ENCODE measurements at places on chromosomes 11 and 22. TPM values are rescaled to one million over a fixed set of nuclear protein-coding genes. Genes with fewer than 3 reads are reported as not detected.

DNA sequence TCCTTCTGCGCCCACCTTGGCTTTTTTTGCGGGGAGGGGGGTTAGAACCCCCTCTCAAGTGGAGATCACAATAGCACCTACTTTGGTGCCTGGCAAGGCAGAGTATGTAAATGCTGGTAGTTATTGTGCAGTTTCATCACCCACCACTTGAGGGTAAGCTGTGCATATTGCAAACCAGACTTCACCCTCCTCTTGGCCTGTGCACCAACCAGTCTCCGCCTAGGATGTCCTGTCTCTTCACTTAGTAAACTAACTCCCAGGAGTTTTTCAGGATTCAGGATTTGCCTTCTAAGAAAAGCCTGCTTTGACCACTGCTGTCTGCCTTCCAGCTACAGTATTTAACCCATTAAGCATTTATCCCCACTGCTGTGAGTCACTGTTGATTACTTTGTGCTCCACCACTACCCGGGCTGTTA is 2.0 kb upstream of the UBXN1 start:
- DNase-seq = peak; percentile 54

Gene CABP4
- polyA plus RNA-seq = 0.44 TPM

Gene MS4A12
- polyA plus RNA-seq = not detected

Gene RFPL1
- not detected for polyA plus RNA-seq

GRCh38 chr11:86669424-86669823 is 3.0 kb downstream of the ME3 start:
- DNase-seq = no peak

DNA sequence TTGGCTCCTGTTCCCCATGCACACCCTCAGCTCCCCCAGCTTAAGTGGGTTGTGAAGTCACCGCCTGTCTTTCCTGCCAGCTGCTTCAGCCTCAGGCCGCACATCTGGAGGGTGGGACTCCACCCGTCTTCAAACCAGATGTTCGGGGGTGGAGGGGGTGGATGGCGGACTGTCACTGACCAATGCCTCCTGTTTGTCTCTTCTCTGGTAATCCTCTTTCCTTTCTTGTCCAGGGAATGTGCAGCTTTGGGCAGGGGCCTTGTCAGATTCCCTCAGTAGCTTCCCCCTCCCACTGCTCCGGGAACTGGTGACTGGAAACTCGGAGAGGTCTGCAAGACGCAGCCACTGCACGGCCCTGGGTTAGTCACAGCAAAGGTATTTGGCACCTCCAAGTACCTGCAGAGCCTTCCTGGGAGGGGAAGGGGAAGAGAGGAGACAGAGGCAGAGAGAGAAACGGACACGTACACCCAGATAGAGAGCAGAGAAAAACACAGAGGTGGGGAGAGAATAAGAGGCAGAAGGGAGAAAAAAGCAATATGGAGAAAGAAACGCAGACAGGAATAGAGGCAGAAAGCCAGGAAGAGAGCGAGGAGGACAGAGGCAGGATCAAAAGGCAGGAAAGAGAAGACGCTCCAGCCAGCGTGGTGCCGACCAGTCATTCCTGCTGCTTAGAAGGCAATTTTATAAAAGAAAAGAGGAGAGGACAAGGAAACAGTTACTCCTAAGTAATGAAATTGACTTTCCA is 56.1 kb upstream of the TIMP3 start:
- peak; percentile 83 for DNase-seq

Gene SMIM35
- not detected for polyA plus RNA-seq

Gene BLID
- polyA plus RNA-seq = not detected

- peak; percentile 58 for DNase-seq
Measured at GRCh38 chr22:28505416-28506149, 174.1 kb downstream of the TTC28 start.

- DNase-seq = peak; percentile 29
Measured at GRCh38 chr22:50182176-50183081, 3.3 kb upstream of the TRABD start.

DNA sequence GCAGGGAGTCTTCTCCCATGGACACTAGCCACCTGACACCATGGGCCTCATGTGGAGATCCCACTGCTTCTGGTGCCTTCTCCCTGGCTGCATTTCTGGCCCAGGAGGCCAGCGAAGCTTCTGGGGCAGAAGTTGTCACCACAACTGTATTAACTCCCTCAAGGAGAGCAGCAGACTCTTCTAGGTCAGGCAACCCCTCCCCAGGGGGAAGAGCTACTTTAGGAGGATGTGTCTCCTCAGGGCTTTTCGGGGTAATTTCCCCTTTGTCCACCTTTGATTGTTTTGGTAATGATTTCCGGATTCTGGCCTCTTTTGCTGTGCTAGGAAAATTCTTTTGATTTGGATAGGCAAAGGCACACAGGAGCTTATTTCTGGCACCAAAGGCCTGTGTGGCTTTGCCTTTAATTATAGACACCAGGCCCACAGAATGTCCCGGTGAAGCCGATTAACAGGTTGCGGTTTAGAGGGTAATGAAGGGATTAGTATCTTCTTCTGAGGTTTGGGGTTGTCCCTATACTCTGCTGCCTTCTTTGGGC is 8.9 kb upstream of the UCP2 start:
- DNase-seq = no peak

Gene PGA3
- 0.21 TPM for polyA plus RNA-seq

DNA sequence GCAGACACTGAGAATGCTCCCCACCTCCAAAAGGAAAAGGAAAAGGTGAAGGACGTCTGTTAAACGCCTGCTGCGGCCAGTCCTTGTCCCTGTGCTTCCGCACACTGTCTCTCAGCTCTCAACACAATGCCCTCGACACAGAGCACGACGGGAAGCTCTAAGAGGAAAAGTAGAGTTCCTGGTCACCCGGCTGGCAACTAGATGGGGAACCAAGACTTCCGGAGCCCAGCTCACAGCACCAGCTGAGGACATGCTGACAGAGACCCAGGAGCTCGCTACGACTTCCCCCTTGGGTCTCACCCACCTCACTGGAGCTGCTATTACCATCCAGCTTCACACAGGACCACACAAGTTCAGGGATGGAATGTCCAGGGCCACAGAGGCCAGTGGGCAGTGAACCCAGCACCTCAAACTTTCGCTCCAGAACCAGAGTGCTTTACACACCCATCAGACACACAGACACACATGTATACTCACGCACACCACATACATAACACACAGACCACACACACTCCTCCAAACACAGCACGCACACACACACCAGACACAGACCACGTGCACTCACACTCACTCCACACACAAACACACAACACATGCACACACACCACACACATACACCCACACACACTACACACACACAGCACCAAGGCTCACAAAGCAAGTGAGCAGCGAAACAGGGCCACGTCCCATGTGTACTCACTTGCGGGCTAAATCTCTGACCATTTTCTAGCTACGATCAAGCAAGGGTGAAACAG is 9.6 kb downstream of the SULT4A1 start:
- peak; percentile 40 for DNase-seq

- DNase-seq = no peak
Measured at GRCh38 chr11:66725114-66725513, 3.9 kb downstream of the SPTBN2 start.

GRCh38 chr22:42743501-42743991 is 22.9 kb upstream of the A4GALT start:
- DNase-seq = peak; percentile 90

Gene COPB1
- 23.4 TPM for polyA plus RNA-seq

DNA sequence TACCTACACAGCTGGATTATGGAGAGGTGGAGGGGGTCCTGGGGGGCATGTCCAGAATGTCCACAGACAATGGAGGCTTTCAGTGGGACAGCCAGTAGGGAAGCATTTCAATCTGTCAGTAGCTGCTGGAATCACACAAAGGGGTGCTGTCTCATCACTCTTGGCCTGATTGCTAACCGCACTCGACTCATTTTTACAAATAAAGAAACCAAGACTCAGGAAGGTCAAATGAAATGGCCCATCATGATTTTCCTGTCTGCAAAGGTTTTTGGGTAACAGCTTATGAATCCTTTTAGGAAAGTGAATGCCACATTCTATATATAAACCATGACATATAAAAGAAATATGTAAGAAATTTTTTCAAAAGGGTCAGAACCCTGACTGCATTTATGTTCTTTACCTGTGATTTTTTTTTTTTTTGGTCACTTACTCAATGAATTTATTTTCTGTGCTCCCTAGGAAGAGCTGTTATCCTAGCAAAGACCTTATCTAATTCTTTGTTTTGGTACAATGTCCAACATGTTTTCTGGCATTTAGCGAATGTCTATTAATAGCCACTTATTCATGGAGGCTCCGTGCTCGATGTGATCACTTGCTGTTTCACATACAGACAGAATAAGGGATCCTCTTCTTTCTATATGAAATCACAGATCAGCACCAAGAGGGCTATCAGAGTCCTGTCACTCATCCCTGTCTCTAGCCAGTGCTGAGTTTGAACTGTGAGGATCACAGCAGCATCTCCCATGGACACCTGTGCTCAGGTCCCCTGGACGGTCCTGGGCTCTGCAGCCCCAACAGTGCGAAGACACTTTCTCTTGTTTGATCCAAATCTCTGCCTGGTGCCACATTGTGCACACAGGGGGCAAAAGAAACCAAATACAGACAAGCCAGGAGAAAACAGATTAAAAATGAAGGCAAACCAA is 979.7 kb downstream of the NTM start:
- no peak for DNase-seq

- no peak for DNase-seq
Measured at GRCh38 chr11:33770236-33770635, 4.1 kb downstream of the FBXO3 start.

DNA sequence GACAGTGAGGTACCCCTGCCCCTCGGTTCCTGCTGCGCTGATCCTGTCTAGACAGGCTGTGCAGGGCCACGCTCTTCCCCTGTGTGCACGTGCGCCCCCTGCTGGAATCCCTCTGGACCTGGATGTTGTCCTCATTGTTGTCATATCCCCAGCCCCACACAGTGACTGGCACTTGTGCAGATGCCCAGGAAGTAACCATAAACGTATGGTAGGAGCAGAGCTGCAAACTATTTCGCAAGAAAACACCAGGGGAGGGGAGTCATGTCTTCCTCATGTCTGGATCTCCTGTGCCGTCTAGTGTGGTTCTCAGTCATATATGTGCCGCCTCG is 114.7 kb downstream of the CRYBB2 start:
- peak; percentile 54 for DNase-seq

- no peak for DNase-seq
Measured at GRCh38 chr22:32020117-32020516, 22.9 kb upstream of the SLC5A1 start.

Gene UCP3
- 1.4 TPM for polyA plus RNA-seq

DNA sequence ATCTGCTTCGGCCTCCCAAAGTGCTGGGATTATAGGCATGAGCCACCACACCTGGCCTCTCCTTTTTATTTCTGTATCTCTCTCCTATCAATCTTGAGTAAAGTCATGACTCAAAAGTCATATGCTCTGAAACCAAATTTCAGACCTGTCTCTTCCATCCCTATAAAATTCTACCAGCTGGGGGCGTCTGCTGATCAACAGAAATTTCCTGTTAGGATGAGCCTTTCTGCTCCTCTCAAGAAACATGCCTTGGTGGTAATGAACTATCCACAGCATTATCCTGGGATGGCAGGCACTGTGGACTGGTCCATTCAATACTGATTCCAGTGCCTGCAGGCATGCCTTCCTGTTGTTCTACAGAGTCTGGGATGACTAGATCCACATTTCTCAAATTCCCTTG is 472.6 kb downstream of the NELL1 start:
- DNase-seq = no peak

- peak; percentile 69 for DNase-seq
Measured at GRCh38 chr11:10778217-10778970, 27.3 kb downstream of the CTR9 start.

Gene SLC7A4
- not detected for polyA plus RNA-seq

DNA sequence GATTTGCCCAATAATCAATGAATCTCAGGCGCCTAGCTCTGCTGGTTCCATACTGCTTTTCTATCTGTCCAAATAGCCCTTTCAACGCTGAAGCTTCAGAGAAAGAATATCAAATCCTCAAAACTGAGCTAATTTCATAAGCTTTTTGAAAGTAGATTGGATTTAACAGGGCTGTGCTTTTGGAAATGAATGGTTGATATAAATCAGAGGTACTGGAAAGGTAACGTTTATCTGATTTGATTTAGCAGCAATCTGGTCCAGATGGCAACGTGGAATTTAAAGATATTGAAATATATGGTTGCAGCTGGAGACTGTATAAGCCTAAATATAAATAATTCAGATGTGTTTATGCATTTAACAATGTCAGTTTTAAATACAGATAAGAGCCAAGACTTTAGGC is 229.5 kb upstream of the MPPED2 start:
- DNase-seq = no peak

DNA sequence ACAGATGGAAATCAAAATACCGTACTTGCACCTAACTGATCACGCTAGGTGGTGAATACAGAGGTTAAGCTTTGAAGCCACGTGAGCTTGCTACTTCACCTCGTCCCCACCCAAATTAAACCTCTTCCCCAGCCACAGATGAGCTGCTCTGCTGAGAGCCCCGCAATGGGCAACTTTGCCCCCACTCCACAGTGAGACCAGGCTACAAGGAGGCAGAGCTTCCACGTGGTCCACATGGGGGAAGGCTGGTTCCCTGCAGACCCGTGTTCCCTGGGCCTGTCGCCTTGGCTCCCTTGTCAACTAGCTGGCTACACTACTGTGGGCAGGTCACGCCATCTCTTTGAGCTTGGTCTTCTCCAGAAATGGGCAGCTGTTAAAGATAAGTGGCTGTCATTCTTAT is 10.9 kb downstream of the CD5 start:
- no peak for DNase-seq

GRCh38 chr22:17638182-17638431 is 450 bp upstream of the BCL2L13 start:
- DNase-seq = no peak

Gene KLHDC7B
- not detected for polyA plus RNA-seq

DNA sequence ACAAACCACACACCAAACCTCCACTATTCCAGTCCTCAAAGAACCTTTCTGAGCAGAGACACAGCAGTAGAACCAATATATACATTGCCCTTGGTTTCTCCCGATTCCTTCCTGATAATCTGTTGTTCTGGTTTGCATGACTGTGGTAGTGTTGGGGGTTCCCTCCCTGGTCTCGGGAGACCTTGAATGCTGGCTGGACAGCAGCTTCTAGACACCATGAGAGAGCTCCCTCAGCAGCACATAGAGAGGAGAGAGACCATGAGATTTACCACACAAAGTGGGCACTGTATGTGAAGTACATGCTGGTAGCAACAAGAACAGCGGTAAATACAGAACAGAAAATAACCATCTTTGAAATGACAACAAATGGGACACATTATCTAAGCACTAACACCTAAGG is 2.6 kb downstream of the C11orf91 start:
- no peak for DNase-seq

GRCh38 chr11:69925366-69926196 is 106.4 kb upstream of the FGF3 start:
- peak; percentile 8 for DNase-seq

GRCh38 chr11:96217206-96217605 is 125.8 kb downstream of the MAML2 start:
- no peak for DNase-seq

GRCh38 chr11:134613646-134614045 is 201.6 kb upstream of the B3GAT1 start:
- no peak for DNase-seq

DNA sequence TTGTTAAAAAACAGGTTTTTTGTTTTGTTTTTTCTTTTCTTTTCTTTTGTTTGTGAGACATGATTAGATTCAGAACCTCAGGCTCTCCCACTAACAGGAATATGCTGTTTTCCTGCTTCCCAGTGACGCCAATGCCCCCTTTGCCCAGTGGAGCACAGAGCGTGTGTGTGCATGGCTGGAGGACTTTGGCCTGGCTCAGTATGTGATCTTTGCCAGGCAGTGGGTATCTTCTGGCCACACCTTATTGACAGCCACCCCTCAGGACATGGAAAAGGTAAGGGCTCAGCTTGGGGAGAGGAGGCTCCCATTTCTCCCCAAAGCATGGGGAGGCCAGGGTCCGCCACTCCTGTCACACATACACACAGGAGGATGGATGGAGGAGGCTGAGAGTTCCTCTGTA is 25.0 kb downstream of the CYB5R2 start:
- DNase-seq = no peak
